ENCODE measurements at places on chromosomes 7 and 10.

DNA sequence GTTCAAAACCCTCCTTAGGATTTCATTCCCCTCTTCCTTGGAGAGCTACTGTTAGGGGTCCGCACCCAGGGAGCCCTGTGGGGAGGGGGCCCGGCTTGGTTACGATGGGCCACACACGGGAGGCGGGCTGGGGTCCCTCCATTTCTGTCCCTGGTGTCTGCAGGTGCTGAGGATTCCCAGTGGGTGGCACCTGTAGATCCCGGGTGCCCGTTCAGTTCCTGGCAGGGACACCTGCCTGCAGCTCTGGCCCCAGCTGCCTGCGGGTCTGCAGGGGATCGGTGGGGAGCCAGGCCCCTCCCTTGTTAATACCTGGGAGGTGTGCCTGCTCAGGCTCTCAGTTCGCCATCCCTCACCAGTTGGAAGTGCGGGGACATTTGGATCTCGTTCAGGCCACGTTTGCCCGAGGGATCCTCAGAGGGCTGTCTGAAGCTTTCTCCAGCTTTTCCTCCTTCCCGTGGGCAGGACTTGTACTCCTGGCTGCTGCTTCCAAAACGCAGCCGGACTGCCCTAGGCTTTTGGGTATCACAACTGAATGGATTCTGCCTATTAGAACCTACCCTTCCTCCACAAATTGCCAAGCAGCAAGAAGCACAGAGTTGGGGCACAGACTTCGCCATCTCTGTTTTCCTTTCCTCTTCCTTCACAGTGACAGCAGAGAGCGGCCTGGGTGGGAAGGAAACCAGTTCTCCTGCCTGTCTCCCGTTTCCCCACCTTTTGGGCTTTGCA, 22.3 kb upstream of the IL15RA start:
- DNase-seq, result no peak

- no peak for DNase-seq
Measured at GRCh38 chr10:67837541-67838314, at the start of gene DNAJC12. TSS of gene DNAJC12 (minus strand) at chr10:67838188. CDS start at chr10:67838011, 177 bp downstream.

DNA sequence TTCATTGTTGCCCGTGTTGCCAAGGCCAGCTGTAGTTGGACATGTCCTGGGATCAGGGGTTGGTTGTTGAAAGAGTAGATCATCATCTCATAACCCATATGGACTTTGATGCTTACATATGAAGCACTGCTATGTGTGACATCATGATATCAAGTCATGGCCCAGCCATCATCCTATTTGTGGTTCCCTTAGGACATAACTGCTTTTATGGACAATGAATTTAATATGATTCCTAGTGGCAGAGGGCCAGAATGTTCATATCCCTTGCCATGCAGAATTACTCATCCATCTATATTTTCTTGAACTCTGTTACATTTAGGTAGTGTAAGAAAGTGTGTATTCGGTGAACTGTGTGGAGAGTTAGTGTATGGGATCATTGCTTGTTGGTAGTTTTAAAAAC, 343.9 kb upstream of the LRGUK start:
- DNase-seq, result no peak

- no peak for DNase-seq
Measured at GRCh38 chr7:20700453-20701227, 85.2 kb downstream of the ABCB5 start.

DNA sequence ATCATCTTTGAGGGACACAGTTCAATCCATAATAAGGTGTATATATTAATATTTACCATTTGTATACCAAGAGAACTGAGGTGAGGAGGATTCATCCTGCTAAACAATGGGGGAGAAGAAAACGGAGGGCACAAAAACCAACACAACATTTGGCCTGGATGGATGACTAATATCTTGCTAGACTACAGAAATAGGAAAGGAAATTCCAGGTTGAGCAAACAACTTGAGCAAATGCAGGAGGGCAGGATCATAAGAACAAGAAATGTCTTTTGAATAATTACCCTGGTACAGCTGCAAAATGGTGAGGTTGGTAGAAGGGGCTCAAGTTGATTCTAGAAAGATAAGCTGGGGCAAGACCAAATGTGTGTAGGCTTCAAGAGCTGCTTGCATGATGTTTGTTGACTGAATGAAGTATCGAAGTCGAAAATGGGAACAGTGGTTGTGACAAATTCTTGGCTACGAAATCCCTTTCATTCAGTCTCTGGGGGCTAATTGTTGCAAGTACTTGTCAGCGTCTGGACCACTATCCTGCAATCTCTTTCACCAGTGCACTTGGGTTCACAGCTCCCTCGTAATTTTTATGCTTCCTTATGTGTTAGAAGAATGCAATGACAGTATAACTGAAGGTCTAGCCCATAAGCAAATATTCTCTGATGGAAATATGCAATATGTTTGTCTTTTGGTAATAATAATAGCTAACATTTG, 176.2 kb downstream of the PTEN start:
- no peak for DNase-seq

- DNase-seq, result no peak
Measured at GRCh38 chr7:118072893-118073674, 110.9 kb upstream of the LSM8 start.

GRCh38 chr7:1121886-1122831, 34.2 kb downstream of the GPER1 start:
- DNase-seq, result no peak
